ENCODE measurements at places on chromosomes 6 and 20.
A peak's percentile ranks its signal among the peaks of the same experiment; 100 is the strongest.

- DNase-seq, result no peak
Measured at GRCh38 chr20:58098571-58098970, 129.9 kb downstream of the ANKRD60 start.

DNA sequence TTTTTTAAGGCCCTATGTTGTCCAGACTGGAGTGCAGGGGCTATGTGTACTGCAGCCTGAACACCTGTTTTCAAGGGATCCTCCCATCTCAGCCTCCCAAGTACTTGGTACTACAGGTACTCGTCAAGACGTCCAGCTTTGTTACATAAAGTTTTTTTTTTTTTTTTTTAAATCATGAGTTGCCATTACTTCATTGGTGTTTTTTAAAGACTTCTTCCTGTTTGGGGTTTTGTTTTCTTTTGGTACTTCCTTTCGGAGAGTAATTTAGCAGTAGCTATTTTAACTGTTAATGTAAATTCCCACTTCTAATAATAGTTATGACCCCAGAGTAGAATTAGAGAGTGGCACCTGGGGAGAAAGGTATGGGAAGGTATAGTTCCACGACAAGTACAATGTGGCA lies 10.5 kb downstream of the ZNFX1 start:
- DNase-seq, result no peak

DNA sequence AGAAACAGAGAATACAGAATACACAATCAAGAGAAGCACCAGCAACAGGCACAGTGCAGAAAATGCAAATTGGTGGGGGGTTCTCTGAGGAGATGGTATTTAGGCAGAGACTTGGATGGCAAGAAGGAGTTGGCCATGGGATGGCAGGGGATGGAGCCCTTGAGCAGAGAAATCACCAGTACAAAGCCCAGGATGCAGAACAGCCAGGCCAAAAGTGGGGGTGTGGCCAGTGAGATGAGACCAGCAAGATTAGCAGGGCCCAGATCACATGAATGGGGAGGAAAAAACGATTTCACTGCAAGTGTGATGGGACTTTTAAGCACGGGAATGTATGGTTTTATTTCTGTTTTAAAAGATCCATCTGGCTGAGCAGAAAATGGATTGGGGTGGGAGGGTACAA lies 63.4 kb downstream of the TRAM2 start:
- no peak for DNase-seq

DNA sequence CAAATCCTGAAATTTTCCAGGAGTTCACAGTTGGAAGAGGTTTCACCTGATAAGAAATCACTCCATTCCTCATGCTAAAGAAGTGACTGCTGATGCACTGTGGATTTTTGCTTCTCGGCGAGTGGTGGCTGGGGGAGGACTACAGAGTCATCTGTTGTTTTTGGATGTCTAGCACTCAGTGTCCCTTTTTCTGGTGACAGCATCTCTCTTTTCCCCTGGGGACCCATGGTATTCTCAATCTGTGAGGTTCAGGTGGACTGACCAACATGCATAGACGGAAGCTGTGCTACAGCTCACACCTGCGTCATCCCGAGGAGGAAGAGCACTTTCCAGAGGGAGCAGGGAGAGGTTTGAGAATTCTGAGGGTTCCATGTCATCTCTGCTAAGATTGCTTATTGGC lies 42.7 kb upstream of the ZNF831 start:
- DNase-seq, result no peak

DNA sequence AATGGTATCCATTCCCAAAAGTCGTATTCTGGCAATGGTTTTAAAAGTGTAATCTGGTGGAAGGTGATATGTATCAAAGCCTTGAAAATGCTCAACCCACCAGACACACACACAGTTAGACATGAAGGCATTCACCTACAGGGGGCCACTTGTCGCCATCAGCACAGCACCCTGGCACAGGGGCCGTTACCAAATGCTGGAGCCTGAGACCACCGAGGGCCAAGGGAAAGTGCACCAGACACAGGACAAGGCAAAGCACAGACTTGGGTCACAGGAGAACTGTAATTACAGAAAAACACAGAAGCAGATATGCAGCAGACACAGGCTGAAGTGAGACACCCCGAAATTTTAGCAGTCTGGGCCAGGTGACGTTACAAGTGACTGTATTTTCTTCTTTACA lies 9.3 kb downstream of the TAF4 start:
- DNase-seq, result no peak

DNA sequence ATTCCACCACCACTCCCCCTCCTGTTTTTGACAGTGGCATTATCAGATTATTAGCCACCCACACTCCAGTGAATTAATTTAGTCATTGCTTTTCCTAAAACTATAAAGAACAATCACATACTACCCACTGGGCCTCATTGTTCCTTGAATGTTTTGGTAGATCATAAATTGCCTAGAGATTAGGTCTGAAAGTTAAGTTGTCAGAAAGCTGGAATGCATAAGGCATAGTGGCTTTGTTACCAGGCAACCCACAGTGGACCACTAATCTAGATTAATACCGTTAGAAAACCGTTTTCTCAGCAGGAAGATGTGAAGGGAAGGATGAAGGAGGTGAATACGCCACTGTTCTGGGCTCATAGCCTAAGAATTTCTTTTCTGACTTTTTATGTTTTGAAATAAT lies 75.6 kb downstream of the SAMD3 start:
- DNase-seq, result no peak

DNA sequence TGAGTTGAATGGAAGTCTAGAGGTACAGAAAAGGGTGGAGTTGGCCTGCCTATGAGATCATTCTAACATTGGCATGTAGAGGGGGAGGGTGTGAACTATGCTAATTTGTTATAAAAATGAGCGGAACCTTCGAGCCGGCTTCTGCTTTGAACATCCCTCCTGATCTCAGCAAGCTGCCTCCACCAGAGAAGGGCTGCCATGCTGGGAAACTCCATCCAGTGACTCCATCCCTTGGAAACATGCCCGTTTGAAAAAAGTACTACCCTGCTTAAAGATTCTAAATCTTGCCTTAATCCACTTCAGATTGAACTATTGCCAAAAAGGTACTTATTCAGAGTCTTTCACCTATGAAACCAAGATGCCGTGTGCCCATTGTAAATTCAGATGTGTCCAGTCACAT lies 43.6 kb upstream of the TMEM170B start:
- DNase-seq, result no peak

- no peak for DNase-seq
Measured at GRCh38 chr6:51463321-51463720, 624.1 kb downstream of the PKHD1 start.

- no peak for DNase-seq
Measured at GRCh38 chr6:128000363-128000762, 99.5 kb upstream of the THEMIS start.

- DNase-seq, result peak; percentile 70
Measured at GRCh38 chr6:138109042-138109997, 2.1 kb upstream of the PERP start.

- DNase-seq, result no peak
Measured at GRCh38 chr20:46221256-46221833, 87.0 kb downstream of the CDH22 start.

DNA sequence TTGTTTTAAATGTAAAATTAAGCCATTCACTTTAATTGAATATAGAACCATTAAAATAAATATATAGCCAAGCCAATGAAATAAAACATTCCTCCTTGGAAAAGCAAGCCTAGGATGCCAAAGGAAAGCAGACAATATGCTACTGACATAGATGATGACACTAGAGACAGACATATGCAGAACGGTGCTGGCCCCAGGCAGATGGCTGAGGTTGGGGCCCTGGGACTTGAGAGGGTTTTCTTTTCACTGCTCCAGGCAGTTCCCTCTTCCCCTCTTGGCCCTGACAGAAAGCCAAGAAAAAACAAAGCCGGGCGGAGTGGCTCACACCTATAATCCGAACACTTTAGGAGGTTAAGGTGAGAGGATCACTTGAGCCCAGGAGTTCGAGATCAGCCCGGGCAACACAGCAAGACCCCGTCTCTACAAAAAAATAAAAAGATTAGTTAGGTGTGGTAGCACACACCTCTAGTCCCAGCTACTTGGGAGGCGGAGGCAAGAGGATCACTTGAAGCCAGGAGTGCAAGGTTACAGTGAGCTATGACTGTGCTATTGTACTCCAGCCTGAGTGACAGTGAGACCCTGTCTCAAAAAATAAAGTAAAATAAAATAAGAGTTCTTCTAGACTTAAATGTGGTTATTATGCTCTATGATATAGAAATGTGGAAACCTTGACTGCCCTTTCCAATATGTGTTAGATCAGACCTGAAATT lies 31.2 kb downstream of the FASTKD5 start:
- no peak for DNase-seq

- no peak for DNase-seq
Measured at GRCh38 chr20:3896853-3897583, 7.8 kb downstream of the PANK2 start.

- no peak for DNase-seq
Measured at GRCh38 chr6:169986848-169987498, 235.6 kb downstream of the ERMARD start.

- no peak for DNase-seq
Measured at GRCh38 chr6:43896329-43897255, 126.6 kb downstream of the VEGFA start.

GRCh38 chr6:91633374-91634111 lies 1046.7 kb upstream of the MAP3K7 start:
- no peak for DNase-seq

DNA sequence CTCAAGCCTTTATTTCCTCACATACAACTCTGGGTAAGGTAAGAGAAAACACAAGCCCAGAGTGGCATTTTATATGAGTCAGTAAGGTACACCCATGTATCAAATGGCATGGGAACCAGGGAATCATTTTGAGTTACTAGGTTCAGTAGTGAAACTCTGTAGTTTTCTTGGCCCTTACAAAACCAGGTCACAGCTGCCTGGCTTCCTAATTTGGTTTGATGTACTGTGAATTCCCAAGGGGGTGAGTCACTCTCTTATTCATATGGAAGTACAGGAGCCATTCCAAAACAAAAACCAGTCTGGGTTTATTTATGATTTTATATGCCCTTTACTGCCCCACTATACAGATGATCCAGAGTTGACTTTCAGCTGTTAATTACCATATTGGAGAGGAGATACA lies 70.7 kb downstream of the PDE7B start:
- DNase-seq, result peak; percentile 60

- no peak for DNase-seq
Measured at GRCh38 chr20:56995149-56995548, 271.3 kb downstream of the BMP7 start.

DNA sequence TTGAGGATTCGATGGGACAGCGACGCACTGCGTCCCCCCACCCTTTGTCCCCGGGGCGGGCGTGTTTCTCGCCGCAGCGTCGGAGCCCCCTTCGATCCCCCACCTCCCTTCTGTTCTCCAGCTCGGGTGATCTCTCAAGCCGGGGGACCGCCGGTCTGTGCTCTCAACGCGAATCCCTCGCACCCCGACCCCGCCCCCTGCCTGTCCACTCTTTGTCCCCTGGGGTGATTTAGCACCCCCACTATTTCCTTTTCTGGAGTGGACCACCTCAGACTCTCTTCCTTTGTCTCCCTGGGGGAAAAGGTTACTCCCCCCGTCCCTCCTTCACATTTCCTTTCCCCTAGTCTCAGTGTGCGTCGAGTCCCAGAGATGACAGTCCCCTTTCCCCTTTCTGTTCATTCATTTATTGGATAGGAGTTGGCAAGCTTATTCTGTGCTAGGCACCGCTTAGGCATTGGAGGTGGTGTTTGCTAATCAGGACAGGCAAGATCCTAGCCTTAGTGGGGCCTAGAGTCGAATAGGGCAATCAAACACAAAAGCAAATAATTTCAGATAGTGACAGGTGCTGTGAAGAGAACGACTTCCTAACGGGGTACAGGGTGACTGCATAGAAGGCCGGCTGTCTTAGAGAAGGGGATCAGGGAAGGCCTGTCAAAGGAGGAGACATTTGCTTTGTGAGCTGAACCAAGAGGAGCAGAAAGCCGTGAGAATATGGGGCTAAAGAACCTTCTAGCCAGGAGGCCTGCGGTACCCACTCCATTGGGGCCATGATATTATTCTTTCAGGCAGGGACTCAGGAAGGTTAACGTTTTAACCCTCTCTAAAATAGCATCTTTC lies 741 bp downstream of the PTPN1 start:
- no peak for DNase-seq

DNA sequence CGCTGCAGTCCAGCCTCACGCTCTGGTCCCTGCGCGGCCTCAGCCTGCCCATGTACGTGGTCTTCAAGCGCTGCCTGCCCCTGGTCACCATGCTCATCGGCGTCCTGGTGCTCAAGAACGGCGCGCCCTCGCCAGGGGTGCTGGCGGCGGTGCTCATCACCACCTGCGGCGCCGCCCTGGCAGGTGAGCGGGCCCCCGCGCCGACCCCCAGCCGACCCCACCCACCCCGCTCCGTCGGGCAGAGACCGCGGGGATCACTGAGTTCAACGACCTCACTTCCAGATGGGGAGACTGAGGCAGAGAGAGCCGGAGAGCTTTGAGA lies 545 bp downstream of the SLC35D3 start:
- DNase-seq, result no peak

- no peak for DNase-seq
Measured at GRCh38 chr6:34490390-34491090, 24.7 kb downstream of the PACSIN1 start.
